Esophagus squamous epithelium (tissue), 5 donors: ENCODE measurements at places on chromosomes 3 and 15.

GRCh38 chr15:100291106-100291505, 50.7 kb downstream of the ADAMTS17 start:
- no peak for DNase-seq

- no peak for DNase-seq
These were observed 13.9 kb upstream of the GPR171 start for GRCh38 chr3:151216641-151217607.

GRCh38 chr3:154819491-154819890, 260.6 kb upstream of the MME start:
- no peak for DNase-seq

- DNase-seq = no peak
These were observed 34.1 kb downstream of the ZNF710 start for GRCh38 chr15:90035095-90035839.

GRCh38 chr15:89364741-89365450, 30.3 kb upstream of the POLG start:
- DNase-seq = no peak
